ENCODE measurements at places on chromosomes 1 and 21.

DNA sequence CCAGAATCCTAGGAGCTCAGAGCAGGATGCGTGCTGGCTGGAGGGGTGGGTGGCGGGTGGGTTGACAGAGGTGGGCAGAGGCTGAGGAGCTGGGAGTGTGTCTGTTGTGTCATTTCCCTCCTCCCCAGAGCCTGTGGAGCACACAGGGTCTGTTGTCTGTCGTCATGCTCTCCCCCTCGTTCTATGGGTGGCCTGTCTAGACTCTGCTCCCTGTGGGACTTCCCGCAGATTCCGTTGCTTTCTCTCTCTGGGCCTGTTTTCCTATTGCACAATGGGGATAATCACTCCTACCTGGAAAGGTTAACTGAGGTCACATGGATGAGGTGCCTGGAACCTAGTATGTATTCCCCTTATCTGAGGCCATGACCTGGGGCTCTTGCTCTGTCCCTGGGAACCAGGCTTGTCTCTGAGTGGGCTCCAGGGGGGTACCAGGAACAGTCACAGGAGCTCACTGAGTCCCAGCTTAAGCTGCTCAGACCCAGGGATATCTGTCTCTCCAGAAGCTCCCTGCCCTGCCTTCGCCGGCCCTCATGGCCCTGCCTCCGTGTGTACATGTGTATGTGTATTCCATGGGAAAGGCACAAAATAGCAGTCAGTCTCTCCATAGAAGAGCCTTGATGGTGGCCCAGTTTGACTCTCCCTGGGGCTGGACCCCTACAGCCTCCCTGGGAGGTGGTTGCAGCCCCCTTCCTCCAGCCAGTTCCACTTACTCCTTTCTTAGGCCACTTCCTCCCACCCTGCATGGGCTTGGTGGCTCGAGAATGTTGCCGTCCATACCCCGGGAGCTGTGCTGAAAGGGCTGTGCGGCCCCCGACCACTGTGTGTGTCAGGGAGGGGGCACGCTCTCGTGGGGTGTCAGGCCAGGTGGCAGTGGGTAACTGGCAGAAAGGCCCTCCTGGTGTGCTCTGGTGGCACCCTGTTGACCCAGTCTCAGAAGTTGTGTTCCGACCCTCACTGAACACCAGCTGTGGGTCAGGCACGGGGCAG lies 17.9 kb downstream of the PTPRF start:
- DNase-seq, result no peak

- peak; percentile 85 for DNase-seq
Observed at GRCh38 chr1:3453203-3453761, 1.2 kb upstream of the ARHGEF16 start.

DNA sequence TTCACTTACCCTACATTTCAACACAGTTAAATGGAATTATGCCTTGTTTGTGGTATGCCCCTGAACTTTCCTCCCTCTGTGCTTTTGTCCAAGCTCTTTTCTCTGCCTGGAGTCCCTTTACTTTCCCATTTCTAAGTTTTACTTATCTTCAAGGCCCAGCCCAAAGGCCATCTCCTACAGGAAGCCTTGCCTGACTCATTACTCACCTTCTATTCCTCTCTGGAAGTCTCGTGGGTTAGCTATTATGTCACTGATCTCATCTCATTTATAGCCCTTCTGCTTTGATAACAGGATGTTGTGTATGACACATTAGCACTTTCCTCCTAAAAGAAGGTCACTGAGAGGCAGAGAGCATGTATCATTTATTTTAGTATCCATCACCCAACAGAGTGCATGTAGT lies 78.8 kb upstream of the CD1D start:
- no peak for DNase-seq

DNA sequence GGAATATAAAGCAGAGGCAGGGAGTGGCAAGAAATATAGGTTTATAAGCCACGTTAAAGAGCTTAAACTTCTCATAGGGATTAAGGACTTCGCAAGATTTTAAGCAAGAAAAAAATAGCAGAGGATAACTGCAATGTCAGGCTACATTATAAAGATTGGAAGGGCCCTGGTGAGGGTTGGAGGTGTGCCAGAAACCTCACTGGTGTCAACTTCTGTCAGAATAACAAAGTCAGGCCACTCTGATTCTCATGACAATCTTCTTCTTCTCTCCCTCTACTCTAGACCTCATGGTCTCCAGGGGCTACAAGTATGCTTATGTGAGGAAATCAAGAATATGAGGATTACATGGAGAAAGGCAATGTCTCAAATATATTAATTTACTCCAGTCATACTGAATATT lies 32.6 kb upstream of the FMO2 start:
- no peak for DNase-seq

GRCh38 chr1:228177183-228177475 lies 11.5 kb downstream of the IBA57 start:
- no peak for DNase-seq

Measured in Karpas-422 (cell line).